ENCODE measurements at places on chromosomes 6 and 20. TPM values are rescaled to one million over a fixed set of nuclear protein-coding genes. Genes with fewer than 3 reads are reported as not detected.

Gene LGSN
- 0.38 TPM for total RNA-seq

Gene KIF3B
- 29.0 TPM for total RNA-seq

Gene SLC17A2
- total RNA-seq = not detected

Gene PACSIN1
- not detected for total RNA-seq

Gene EPHA7
- total RNA-seq = 0.14 TPM

Gene PRSS16
- 15.1 TPM for total RNA-seq

Gene GNRH2
- total RNA-seq = not detected

Gene RFX6
- total RNA-seq = not detected

Gene IL17A
- not detected for total RNA-seq

Gene LSM14B
- 35.1 TPM for total RNA-seq

DNA sequence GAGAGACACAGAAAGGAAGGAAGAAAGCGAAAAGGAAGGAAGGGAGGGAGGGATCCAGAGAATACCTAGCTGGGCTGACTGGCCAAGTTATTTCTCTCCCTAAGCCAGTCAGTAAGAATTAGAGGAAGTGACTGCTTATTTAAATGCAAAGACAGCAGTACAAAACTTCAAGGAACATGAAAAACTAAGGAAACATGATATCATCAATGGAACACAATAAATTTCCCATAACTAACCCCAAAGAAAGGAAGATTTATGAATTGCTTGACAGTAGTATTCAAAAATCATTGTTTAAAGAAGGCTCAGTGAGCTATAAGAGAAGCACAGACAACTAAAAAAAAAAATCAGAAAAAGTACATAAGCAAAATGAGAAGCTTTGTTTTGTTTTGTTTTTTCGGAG lies 252.3 kb upstream of the SASH1 start:
- no peak overlapping the region for H3K27ac ChIP-seq
- H3K4me1 ChIP-seq = no peaks in the 10 kb centered on the region
- no peak for DNase-seq
- no peaks in the 10 kb centered on the region for H3K36me3 ChIP-seq
- H3K4me3 ChIP-seq = no peak overlapping the region
- no peaks in the 10 kb centered on the region for H3K27me3 ChIP-seq

DNA sequence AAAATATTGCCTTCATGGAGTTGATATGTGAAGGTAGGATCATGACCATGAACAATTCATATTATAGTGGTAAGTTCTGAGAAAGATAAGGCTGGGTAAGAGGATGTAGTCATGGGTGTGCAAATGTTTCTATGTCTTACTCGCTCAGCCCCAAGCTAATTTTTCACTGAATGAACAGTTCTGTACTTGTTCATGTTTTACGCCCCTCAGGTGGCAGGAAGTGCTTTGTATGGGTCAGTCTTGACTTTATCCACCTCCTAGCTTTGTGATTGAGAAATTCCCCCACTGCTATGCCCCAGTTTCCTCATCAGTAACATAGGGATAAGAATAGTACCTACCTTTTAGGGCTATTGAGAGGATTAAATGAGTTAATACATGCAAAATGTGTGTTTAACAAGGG lies 148.2 kb upstream of the KCNG1 start:
- H3K27me3 ChIP-seq = peaks cover 14% of the 10 kb centered on the region
- no peak overlapping the region for H3K27ac ChIP-seq
- no peak for DNase-seq
- H3K36me3 ChIP-seq = no peaks in the 10 kb centered on the region
- no peak overlapping the region for H3K4me3 ChIP-seq

DNA sequence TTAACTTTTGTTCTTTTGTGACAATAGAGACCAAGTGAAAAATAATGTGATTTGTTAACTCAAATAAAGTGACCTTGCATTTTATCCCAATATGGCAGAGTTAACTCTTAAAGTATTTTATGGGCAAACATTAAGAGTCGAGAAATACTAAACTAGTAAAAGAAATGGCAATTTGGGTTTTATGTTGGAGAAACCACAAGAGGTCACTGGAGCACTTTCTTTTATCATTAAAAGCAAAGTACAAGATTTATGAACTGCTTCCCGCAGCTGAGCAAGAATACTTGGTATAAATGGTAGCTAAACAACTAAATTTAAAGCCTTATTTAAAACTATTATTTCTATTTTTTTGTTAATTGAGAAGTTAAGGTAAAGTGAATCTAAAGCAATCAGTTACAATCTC lies 33.5 kb upstream of the MCM9 start:
- no peak overlapping the region for H3K27ac ChIP-seq
- H3K36me3 ChIP-seq = no peaks in the 10 kb centered on the region
- no peaks in the 10 kb centered on the region for H3K4me1 ChIP-seq
- no peak for DNase-seq

GRCh38 chr6:9136141-9136822 lies 700.9 kb upstream of the SLC35B3 start:
- no peak for DNase-seq
- no peak overlapping the region for H3K27ac ChIP-seq
- no peaks in the 10 kb centered on the region for H3K27me3 ChIP-seq
- peaks cover 3% of the 10 kb centered on the region for H3K4me1 ChIP-seq
- H3K4me3 ChIP-seq = no peak overlapping the region
- no peaks in the 10 kb centered on the region for H3K36me3 ChIP-seq

GRCh38 chr6:110690916-110691315 lies 124.4 kb downstream of the CDK19 start:
- H3K27me3 ChIP-seq = no peaks in the 10 kb centered on the region
- H3K36me3 ChIP-seq = no peaks in the 10 kb centered on the region
- H3K4me3 ChIP-seq = no peak overlapping the region

DNA sequence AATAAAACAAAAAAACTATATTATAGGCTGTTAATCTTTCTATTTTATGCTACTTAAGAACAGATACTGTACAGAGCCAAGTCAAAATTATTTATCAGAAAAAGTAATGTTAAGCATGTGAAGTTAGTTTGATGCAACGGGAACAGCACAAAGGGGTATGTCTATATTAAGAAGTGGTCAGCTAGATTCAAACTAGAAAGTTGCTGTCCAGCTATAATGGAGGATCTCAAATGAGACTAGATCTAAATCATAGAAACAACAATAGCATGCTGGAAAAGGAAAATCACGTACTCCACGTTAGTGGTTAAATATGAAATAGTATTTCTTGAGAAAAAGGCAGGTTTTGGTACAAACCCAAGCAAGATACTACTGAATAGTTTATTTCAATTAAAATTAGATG lies 1124.0 kb downstream of the GRIK2 start:
- no peaks in the 10 kb centered on the region for H3K4me1 ChIP-seq
- H3K36me3 ChIP-seq = no peaks in the 10 kb centered on the region
- no peak overlapping the region for H3K4me3 ChIP-seq
- H3K27me3 ChIP-seq = no peaks in the 10 kb centered on the region
- DNase-seq = no peak

DNA sequence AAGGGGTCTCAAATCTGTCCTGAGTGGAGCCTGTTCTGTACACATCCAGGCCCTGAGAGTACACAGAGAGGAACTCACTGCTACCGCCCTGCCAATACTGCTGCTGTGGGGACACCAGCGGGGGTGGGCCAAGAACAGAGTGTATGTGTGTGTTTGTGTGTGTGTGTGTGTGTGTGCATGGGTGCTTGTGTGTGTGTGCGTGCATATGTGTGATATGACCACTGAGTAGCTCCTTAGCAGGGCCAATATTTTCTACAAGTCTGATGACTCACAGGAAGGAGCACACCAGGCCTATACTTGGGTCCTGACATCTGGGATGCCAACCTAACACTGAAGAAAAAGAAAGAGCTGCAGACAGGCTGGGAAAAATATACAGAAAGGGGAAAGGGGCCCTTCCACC lies 1.4 kb downstream of the RAET1E start:
- H3K27ac ChIP-seq = peak overlapping the region; percentile 72
- H3K4me3 ChIP-seq = no peak overlapping the region
- no peaks in the 10 kb centered on the region for H3K27me3 ChIP-seq
- H3K4me1 ChIP-seq = peaks cover 30% of the 10 kb centered on the region

DNA sequence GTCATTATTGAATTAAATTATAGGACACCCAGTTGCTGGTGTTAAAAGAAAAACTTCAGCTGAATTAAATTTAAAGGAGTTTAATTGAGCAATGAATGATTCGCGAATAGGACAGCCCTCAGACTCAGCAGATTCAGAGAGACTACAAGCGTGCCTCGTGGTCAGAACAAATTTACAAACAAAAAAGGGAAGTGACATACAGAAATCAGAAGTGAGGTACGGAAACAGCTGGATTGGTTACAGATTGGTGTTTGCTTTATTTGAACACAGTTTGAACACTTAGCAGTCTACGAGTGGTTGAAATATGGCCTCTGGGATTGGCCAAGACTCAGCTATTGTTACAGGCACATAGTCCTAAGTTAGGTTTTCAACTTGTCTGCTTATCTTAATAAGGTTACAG lies 25.8 kb upstream of the TNFRSF21 start:
- no peaks in the 10 kb centered on the region for H3K27me3 ChIP-seq
- no peaks in the 10 kb centered on the region for H3K4me1 ChIP-seq
- no peak overlapping the region for H3K27ac ChIP-seq
- no peaks in the 10 kb centered on the region for H3K36me3 ChIP-seq

DNA sequence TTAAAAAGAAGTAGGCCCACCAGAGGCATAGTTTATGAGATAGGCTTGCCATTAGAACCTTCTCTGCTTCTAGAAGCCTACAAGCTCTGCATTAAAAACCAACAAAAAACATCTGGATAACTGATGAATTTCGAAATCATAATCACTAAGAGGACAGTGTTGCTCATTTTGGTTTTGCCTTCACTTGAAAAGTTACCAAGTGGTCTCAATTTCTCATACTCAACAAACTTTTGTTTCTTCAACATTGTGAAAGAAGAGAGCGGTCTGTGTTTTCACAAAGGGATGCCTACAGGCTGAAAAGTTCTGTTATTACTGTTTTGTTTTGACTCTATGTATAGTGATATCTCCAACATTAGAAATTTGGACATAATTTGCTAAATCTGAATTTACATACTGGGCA lies 98.9 kb downstream of the PDSS2 start:
- DNase-seq = no peak
- H3K36me3 ChIP-seq = no peaks in the 10 kb centered on the region
- no peaks in the 10 kb centered on the region for H3K4me1 ChIP-seq
- no peak overlapping the region for H3K27ac ChIP-seq

- H3K27me3 ChIP-seq = no peaks in the 10 kb centered on the region
- H3K36me3 ChIP-seq = no peaks in the 10 kb centered on the region
- H3K4me3 ChIP-seq = no peak overlapping the region
- DNase-seq = no peak
- no peak overlapping the region for H3K27ac ChIP-seq
- no peaks in the 10 kb centered on the region for H3K4me1 ChIP-seq
Measured at GRCh38 chr6:90033746-90034271, 139.5 kb downstream of the GJA10 start.

GRCh38 chr6:145420599-145420998 lies 314.7 kb downstream of the EPM2A start:
- no peaks in the 10 kb centered on the region for H3K4me1 ChIP-seq
- H3K4me3 ChIP-seq = no peak overlapping the region
- DNase-seq = no peak
- no peaks in the 10 kb centered on the region for H3K27me3 ChIP-seq
- H3K27ac ChIP-seq = no peak overlapping the region
- H3K36me3 ChIP-seq = no peaks in the 10 kb centered on the region

DNA sequence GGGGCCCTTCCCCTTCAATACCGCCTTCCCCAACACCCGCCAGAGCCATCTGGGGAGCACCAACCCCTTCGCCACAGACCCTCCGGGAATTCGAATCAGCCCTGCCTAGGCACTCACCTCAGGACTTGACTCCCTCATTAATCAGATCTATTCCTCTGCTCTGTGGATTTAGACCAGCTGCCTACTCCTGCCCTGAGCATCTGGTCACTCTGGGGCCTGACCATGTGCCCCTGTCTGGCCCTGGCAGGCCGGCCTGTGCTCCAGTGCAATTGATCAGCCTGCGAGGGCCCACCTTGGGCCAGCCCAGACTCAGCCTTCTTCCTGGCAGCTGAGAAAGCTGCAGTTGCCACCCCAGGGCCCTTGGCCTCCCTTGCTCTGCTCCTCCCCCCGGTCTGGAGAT lies 46.0 kb downstream of the GRM4 start:
- H3K4me3 ChIP-seq = no peak overlapping the region
- H3K27me3 ChIP-seq = peaks cover 10% of the 10 kb centered on the region
- no peaks in the 10 kb centered on the region for H3K36me3 ChIP-seq
- no peaks in the 10 kb centered on the region for H3K4me1 ChIP-seq

DNA sequence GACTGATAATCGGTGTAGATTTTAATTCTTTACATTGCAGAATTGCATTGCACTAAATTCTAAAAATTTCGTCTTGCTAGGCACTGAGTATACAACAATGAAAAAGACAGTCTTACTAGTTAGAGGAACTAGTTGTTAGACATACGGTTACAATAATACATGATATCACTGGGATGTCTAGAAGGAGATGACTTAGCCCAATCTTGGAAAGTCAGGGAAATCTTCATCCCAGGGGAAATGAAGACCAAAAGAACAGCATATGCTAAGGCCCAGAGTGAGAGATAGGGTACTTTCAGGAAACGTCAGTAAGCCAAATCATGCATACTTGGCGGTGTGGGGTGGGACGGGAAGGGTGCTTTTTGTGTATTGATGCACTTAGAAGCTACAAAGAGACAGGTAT lies 901 bp downstream of the CEP57L1 start:
- H3K36me3 ChIP-seq = no peaks in the 10 kb centered on the region
- H3K4me3 ChIP-seq = peak overlapping the region; percentile 77
- peaks cover 19% of the 10 kb centered on the region for H3K4me1 ChIP-seq

- H3K4me3 ChIP-seq = no peak overlapping the region
- no peaks in the 10 kb centered on the region for H3K27me3 ChIP-seq
- no peaks in the 10 kb centered on the region for H3K36me3 ChIP-seq
- no peak for DNase-seq
- H3K27ac ChIP-seq = no peak overlapping the region
- no peaks in the 10 kb centered on the region for H3K4me1 ChIP-seq
Measured at GRCh38 chr6:153207617-153208016, 76.5 kb upstream of the RGS17 start.

DNA sequence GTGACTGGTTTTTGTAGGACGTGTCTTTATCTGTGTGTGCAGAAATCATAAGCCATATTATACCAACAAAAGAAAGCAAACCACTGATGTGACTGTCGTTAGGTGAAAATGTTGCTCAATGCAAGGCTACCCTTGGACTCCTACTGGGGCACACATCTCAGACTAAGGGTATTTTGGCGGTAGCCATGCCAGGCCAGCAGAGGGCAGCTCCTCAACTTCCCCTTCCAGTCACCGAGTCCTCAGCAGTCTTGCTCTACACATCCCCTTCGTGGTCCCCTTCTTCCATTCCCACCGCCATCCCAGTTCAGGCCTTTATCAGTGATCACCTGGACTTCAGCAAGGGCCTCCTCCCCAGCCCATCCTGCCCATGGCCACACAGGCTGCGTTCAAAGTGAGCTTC lies 113.7 kb upstream of the GGTLC1 start:
- no peak for DNase-seq
- H3K4me3 ChIP-seq = no peak overlapping the region

GRCh38 chr6:120055071-120055470 lies 705.5 kb upstream of the MAN1A1 start:
- no peaks in the 10 kb centered on the region for H3K36me3 ChIP-seq
- no peaks in the 10 kb centered on the region for H3K27me3 ChIP-seq
- no peak overlapping the region for H3K4me3 ChIP-seq
- no peaks in the 10 kb centered on the region for H3K4me1 ChIP-seq
- DNase-seq = no peak

DNA sequence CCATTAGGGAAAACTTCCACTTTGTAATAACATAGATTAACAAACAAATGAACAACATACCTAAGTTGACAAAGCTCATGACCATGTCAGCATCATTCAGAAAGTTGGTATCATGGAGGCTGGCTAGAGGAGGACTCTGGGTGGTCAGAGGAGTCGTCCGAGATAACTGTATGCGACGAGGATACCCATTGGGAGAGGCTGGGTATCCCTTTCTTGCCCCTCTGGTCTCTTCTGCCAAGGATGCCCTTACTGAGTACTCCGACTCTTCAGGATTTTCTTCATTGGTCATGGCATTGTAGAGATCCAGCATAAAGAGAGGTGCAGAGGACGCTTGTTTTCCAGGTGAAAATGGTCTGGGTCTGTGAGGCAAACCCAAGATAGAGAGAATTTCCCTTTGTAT lies 1.1 kb downstream of the BMP5 start:
- H3K27me3 ChIP-seq = no peaks in the 10 kb centered on the region
- H3K36me3 ChIP-seq = no peaks in the 10 kb centered on the region
- DNase-seq = no peak
- H3K4me1 ChIP-seq = no peaks in the 10 kb centered on the region
